ENCODE measurements at places on chromosomes 1 and 21. TPM values are rescaled to one million over a fixed set of nuclear protein-coding genes. Genes with fewer than 3 reads are reported as not detected.

DNA sequence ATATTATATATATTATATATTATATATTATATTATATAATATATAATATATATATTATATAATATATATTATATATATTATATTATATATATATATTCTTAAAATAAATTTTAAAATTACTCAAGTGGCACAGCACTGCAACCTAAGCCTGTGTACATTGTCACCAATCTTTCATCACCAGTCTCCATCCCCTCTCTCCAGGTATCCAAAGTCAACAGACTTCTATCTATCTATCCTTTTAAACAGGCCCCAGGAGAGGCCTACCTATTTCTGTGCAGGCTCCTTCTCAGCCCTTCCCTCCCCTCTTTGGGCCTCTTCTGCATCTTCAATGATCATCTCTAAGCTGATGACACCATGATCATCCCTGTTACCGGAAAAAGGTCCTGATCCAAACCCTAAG is 111.7 kb downstream of the RHOU start:
- no peak for DNase-seq

GRCh38 chr1:19468397-19468956 is 16.9 kb downstream of the CAPZB start:
- DNase-seq: peak; percentile 94

Gene FAM72D
- 1.2 TPM for polyA plus RNA-seq

DNA sequence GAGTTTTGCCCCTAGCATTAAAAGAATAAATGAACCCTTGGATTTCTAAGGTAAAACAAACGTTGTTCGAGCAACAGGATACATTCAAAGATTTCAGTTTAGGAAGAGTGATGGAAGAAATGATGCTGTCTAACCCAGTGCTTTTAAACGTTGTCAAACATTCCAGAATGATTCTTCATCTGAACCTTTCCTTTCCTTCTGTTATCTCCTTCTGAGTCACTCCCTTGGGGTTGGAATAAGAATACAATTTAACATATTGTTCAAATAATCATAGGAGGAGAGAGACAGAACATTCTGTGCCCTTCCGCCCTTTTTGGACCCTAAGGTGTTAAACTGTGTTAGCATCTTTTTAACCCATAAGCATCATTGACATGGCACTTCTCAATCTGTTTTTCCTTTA is 61.1 kb upstream of the RCOR3 start:
- DNase-seq: no peak

Gene DAB1
- polyA plus RNA-seq: 63.2 TPM

DNA sequence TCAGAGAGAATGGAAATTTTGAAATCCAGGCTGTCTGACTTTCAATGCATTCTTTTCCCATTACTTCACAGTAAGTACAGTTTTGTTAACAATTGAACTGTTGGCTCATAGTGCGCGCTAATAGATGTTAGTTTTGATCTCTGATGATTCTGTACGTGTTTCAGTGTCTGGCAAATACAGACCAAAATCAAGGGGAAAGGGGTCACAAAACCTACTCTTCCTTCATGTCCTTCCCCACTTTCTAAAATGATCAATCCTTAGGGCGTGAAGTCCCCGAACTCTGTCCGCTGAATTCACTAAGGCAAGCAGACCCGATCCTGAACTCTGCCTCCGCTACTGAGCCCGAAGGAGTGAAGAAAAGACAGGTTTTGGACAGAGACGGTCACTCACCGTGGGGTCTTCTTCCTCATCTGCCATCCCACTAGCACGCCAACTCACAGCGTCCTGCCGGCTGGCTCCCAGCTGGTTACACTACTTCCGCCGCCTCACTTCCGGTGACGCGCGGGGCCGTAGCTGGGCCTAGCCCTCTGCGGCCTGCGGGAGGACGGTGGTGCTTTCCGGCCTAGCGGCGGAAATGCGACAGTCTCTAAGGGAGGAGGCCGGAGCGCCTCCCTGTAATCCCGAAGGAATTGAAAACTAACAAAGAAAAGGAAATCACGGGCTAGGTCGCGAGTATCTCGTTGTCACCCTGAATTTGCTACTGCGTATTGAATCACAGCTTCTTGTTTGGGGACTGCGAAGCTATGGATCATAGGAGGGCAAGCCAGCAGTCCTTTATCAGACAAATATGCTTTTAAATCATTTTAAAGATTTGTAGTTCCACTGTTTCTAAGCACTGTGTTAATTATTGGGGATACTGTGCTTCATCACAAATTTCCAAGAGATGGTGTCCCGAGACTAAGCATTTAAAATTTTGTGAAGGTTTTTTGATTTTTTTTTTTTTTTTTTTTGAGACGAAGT is at the start of gene TAF13:
TSS of gene TAF13 (minus strand) at position 473 of the 960 bp plus-strand sequence. CDS start at position 417, 56 bp downstream.
- DNase-seq: peak; percentile 96

Gene CELA2B
- polyA plus RNA-seq: not detected

- DNase-seq: no peak
These were observed 49.8 kb downstream of the CSMD2 start for GRCh38 chr1:34115233-34115632.

GRCh38 chr1:229047161-229047839 is 223.6 kb upstream of the RAB4A start:
- no peak for DNase-seq

DNA sequence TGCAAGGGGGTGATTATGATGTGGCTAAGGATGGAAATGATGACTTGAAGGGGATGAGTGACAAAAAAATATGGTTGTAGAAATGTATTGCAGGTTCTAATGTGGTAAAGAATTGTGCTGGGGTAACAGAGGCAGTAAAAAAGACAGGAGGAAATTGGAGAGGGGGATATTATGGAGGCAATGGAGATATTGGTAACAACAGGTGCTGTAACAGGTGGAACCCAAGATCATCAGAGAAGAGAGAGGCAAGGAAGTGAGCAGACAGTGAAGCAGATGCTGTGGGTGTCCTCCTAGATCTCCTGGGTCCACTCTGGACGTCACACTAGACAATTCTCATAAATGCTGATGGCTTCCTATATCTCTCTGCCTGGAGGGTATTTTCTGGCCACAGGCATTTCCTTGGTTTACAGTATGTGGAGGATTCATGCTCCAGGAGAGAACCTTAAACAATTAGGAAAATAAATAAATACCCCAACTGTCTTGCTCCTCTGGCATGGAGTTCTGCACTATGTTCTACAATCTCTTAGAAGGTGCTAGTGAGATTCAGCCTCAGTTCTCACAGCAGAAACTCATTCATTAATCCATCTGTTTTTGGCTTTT is 620.3 kb upstream of the PLXNA2 start:
- no peak for DNase-seq

DNA sequence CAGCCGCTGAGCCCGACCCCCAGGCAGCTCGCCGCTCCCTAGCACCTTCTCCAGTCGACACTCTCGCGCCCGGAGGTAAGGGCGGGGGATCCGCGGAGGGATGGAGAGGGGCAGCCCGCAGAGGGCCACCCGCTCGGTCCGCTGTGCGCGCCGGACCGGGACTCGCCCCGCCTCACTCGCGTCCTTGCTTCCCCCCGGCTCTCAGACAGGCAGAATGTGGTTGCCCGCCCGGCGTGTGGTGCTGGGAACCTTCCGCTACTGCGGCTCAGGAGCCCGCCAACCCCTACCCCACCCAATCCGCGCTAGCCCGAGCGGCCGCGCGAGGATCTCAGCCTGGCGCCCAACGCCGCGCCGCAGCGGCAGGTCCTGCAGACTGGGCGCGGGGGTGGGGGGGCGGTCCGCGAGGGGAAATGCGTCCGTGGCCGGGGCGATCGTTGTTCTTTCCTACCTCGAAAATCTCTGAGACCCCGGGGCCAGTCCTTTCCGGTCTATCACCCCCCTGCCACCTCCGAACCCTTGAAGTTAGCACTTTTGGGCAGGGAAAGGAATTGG is 404 bp downstream of the LRRC8C start:
- DNase-seq: peak; percentile 7

DNA sequence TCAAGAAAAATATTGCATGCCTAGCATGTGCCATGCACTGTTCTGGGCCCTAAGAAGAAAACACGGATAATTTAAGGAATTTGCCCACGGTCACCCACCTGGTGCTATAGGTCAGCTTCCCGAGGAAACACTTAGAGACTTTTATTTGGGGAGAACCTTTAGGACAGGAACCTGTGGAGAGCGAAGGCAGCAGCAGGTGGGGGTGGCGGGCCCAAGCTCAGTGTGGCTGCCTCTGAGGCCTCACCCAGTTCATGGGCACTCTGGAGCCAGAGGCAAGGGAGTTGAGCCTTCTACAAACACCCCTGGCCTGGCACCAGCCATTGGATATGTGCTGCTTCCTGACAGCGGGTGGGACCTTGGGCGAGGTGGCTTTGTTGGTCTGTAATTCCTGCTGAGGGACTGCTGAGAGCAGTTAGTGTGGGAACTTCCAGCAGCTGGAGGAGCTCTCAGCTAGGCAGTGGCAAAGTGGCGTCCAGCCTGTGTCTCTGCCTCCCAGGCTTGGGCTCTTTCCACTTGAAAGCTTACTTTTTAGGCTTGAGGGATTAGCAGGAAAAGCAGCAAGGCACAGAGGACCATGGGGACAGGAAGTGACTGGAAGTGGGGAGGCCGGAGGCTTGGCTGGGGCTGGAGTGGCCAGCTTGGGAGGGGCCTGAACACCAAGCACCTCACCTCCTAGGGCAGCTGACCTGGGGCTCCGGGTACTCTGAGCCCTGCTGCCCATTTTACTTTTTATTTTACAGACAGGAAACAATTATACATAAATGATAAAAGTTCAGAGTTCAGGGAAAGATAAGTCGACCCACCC is 19.1 kb downstream of the MRPL37 start:
- DNase-seq: no peak

GRCh38 chr1:227459326-227459841 is 104.0 kb upstream of the ZNF678 start:
- DNase-seq: no peak

DNA sequence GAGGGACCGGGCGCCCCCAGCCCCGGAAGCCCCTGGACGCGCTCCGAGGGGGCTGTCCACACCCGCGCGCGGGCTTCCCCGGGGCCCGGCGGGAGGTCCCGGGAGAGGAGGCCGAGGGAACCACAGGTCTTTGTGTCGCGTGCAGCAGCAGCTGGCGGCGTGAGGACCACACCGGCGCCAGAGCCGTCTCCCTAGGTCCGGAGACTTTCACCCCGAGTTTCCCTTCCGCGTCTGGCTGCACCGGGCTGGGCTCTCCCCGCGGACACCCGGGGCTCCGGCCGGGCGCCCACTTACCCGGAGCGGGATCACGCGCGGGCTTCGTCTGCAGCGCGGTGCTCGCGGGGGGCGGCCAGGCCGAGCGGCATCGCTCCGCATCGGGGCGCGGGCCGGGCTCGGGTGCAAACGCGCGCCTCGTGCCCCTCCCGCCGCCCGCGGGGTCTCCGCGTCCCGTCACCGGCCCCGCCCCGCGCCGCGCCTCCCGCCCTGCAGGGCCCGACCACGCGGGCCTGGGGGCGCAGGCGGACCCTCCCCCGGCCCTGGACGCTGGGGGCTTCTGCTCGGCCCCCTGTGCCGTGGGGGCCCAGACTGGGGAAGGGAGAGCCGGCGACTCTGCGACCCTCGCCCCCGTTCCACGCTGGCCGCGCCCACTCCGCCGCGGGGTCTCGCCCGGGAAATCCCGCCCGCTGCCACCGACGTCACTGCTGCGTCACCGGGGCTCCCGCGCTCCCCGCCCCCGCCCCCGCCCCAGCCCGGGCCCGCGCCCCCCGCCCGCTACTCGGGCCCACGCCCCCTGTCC is at the start of gene GNG4:
TSS of gene GNG4 (minus strand) at position 417 of the 796 bp plus-strand sequence. CDS start 65,946 bp downstream, outside the sequence.
- DNase-seq: peak; percentile 30

- no peak for DNase-seq
These were observed 5.4 kb upstream of the SAMD11 start for GRCh38 chr1:918353-918752.

- peak; percentile 3 for DNase-seq
These were observed 127.2 kb downstream of the IGSF21 start for GRCh38 chr1:18234790-18235242.

DNA sequence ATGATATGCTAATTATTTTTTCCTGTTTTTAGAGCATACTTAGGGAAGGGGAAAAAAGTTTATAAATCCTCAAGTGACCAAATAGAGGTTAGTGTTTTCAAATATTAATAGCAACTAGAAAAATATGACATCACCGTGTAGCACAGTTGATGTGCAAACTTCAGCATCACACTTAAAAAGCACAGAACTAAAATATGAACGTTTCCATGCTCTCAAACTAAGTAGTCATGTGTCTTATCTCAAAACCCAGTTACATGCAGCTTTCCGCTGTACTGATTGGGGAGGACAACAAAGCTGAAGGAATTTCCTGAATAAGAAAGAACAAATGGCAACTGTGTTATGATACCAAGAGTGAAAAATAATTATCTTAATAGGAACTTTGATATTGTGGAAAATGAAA is 903.7 kb downstream of the ADGRL2 start:
- peak; percentile 2 for DNase-seq

Gene FAM78B
- 3.5 TPM for polyA plus RNA-seq

Gene DSCAM
- 0.85 TPM for polyA plus RNA-seq

Gene SEMA4A
- 6.4 TPM for polyA plus RNA-seq

DNA sequence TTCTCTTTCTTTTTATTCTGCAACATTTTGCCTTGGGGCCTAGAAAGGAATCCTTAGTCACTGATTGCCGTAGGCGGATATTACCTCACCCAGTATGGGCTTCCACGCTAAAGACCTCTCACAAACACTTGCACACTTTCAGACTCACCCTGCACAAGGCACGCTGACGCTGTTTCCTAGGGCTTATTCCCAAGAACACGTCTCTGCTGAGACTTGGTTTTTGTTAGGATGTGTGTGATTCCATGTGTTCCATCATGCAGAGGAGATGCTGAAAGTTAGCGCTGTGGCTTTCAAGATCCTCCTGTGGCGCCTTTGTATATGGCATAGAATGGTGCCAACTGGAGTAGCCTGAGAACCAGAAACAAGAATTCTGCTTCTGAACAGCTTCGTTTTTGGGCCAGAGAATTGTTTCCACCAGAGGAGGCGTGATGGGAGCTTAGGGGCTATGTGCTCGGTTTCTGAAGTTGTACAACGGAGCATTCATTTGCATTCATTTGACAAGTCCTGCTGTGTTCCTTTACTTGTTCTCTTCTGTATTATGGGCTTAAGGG is 297.0 kb downstream of the DISC1 start:
- DNase-seq: no peak

Gene CYP4A22
- 0.03 TPM for polyA plus RNA-seq

DNA sequence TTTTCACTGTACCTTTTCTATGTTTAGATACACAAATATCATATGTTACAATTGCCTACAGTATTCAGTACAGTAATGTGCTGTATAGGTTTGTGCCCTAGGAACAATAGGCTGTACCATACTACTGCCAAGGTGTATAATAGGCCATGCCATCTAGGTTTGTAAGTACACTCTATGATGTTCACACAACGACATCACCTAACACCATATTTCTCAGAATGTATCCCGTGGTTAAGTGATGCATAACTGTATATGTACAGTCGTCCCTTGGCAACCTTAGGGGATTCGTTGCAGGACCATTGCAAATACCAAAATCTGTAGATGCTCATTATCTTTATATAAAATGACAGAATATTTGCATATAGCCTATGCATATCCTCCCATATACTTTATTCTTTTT is 5.8 kb upstream of the SSR2 start:
- DNase-seq: no peak

DNA sequence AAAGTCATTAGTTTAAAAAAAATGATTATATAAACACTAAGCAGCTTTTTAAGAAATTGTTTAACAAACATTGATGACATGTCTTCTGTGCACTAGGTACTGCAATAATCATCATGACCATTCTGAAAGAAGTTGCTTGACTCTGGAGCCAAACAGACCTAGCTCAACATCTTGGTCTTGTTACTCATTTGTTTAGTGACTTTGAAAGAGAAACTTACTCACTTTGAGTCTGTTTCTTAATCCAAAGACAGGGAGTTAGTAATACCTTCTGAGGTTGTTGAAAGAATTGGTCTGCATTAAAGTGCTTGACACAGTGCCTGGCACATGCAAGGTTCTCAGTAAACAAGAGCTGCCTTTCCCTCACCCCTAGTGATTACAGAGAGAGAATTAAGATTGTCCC is 84.4 kb downstream of the SGIP1 start:
- no peak for DNase-seq

Gene TFF3
- 585 TPM for polyA plus RNA-seq

Gene STPG1
- polyA plus RNA-seq: 5.7 TPM

GRCh38 chr1:30332116-30333094 is 391.0 kb downstream of the MATN1 start:
- no peak for DNase-seq

Measured in large intestine (tissue), 12 donors.